Articular chondrocyte of knee joint (primary cell): ENCODE measurements at places on chromosomes 3 and 15. TPM values are rescaled to one million over a fixed set of nuclear protein-coding genes. Genes with fewer than 3 reads are reported as not detected.

The USP50 gene
- total RNA-seq, result 0.54 and 2.0 TPM in 2 replicates

The MESD gene
- total RNA-seq, result 17.3 and 19.2 TPM in 2 replicates

The CCR8 gene
- not detected in 2 replicates for total RNA-seq

The CPN2 gene
- total RNA-seq, result under 0.01 TPM in 1 of 2 replicates, not detected in the other

The STAB1 gene
- total RNA-seq, result 4.5 and 5.7 TPM in 2 replicates

The KNG1 gene
- total RNA-seq, result not detected in 2 replicates

The FMN1 gene
- total RNA-seq, result 3.4 and 6.3 TPM in 2 replicates

The NT5DC2 gene
- 31.9 and 41.2 TPM in 2 replicates for total RNA-seq

The GOLGA6L7 gene
- total RNA-seq, result not detected in 2 replicates

The TTLL13 gene
- total RNA-seq, result 0.11 and 0.13 TPM in 2 replicates

The APOD gene
- 0.91 and 2.8 TPM in 2 replicates for total RNA-seq

The SELENOS gene
- 72.2 and 80.6 TPM in 2 replicates for total RNA-seq

The STOML1 gene
- total RNA-seq, result 10.3 and 12.4 TPM in 2 replicates
